ENCODE measurements at places on chromosomes 5 and 9.

GRCh38 chr5:34533582-34534522 is 122.3 kb upstream of the RAI14 start:
- DNase-seq, result no peak

DNA sequence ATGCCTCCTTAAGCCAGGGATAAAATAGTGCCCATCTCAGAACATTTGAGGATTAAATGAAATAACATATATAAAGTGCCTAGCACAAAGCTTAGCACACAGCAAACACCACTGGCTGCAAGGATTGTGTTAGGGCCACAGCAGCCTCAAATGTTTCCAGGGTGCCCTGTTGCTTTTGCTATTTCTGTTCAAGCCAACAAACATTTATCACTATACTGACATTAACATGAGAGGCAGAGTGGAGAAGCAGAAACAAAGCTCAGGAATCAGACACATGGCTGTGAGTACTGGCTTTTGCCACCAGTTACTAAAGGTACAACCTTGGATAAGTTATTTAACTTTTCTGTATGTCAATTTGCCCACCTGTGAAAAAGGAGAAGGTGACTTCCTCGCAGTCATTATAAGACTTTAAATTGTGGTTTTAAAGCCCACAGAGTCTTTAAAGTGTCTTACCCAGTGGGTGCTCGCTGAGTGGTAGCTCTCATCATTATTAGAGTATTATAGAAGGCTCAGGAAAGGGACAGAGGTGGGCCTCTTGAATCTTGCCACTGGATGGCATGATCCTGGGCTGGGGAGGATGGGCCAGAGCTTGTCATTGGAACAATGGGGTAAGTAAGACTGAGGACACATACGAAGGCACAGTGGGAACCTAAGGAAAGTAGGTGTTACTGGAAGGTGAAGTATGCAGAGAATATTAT is 98.2 kb downstream of the MARCHF3 start:
- no peak for DNase-seq

GRCh38 chr5:1513326-1514026 is 10.3 kb downstream of the LPCAT1 start:
- DNase-seq, result no peak

DNA sequence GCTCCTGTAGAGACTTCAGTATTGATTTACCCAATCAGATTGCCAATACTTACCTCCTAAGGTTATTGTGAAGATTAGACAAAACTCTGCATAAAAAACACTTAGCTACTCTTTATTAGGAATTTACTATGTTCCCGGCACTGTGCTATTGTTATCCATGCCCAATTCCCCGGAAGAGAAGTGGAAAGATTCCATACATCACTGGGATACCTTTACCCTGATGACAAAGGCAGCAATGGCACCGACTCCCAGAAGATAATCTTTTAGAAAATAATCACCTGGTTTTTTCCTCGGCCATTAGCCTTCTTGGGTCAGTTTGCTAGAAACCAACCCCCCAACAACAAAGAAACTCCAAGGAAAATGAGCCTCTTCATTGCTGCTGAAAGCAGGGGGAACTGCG is 226.0 kb downstream of the SNX18 start:
- DNase-seq, result no peak

DNA sequence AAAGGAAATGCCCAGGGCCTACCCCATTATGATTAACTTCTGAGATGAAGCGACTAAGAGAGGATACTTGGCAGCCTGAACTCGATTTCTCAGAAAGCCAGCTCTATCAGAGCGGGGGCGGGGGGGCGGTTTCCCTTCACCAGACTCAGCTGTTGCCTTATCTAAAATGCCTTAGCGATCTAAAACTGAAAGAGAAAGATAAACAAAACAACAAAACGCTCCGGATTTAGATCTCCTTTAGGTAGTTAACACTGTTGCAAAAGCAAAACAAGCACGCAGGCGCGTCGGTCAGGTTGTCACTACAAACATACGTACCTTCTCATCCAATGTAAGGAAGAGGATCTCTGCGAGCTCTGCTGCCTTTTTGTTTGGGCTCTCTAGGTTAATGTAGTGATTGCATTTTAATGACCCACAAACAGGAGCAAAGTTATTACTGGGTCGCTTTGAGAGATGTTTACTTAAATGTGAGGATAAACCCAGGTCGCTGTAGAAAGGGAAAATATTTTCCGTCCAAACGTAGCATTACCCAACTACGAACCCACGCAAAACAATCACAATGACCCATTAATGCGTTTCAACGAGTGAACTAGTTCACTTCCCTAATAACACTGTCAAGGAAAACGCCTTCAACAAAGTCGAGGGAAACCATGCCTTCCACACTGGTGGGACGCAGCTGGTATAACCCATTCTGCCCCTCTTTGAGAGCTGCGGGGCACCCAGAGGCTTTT is 982 bp downstream of the EPB41L4A start:
- DNase-seq, result no peak

- DNase-seq, result no peak
Observed at GRCh38 chr9:110742741-110743371, 74.3 kb downstream of the MUSK start.

DNA sequence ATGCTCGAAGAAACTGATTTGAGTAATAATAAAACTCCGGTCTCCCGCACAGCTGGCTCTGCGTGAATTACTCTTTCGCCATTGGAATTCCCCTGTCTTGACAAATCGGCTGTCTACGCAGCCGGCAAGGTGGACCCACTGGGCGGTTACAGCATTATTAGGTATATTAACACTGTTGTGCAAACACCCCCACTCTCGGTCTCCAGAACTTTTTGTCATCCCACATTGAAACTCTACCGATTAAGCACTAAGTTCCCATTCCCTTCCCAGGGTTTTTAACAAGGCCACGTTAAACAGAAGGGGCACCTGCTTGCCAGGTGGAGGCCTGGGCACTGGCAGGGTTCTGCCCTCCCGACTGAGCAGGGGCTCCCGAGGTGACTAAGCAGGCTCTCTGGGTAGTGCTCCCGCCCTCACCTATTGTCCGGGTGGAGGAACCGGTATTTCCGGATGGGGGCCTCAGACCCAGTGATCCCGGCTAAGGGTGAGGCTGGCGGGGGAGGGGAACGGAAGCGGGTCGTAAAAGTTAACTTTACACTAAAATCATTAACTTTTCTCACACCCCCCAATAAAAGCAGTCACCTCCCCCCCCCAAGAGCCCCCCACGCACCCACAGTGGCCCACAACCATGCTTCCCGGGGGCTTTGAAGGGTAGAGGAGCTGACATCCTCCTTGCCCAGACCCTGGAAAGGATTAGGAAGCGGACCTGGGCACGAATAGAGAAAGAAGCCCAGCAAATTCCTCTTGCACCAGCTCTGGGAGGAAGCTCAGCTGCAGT is 53.5 kb upstream of the TJP2 start:
- peak; percentile 84 for DNase-seq

DNA sequence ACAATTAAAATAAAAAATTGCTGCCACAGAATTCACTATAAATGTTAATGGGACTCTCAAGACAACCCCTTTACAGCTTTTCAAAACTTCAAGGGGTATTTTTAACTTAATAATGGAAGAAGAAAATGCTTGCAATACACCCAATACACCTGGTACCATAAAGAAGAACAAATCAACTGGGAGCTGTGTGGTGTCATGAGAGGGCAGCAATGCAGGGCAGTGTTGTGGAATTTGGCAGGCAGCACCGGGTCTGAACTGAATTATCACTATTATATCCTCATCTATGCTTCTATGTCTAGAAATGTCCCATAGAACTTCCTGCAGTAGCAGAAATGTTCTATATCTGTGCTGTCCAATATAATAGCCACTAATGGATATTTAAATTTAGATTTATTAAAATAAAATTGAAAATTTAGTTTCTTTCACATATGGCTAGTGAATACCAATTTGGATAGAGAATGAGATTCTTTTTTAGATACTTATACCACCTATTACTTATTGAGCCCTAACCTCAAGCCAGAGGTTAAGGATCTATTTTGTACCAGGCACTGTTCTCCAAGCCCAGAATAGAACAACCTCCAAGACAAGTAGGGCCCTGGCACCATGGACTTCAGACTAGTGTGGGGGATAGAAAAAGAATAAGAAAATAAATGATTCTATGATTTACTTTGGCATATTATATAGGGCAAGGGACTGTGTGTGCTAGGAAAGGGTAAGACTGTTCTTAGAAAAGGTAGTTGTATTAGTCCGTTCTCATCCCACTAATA is 265.3 kb downstream of the PDE4D start:
- no peak for DNase-seq

DNA sequence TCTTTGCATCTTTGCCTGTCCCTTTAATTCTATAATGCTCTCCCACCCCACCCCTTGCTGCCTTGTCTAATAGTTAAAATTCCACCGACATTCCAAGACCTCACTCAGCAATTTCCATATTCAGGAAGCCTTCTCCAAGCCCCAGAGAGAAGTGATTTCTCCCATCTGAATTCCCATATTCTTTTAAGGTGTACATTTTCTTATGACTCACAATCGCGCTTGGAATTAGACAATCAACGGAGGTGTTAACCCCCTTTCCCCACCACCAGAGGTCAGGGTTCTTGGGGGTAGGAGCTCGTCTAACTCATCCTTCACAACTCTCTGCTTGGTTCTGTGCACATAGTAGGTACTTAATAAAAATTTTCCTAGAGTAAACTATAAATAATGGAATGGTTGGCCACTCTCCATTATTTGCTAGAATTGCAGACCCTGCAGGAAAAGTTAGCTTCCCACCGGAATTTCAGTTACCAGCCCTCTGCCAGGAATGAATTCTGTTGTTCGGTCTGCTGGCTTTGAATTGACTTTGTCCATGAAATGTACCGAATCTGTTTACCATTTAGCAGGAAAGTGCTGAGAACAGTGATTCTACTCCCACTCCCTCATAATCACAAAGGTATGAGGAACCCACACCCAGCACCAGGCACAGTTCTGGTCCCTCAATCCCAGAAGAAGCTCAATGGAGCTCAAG is 5.0 kb downstream of the KCNIP1 start:
- DNase-seq, result no peak

DNA sequence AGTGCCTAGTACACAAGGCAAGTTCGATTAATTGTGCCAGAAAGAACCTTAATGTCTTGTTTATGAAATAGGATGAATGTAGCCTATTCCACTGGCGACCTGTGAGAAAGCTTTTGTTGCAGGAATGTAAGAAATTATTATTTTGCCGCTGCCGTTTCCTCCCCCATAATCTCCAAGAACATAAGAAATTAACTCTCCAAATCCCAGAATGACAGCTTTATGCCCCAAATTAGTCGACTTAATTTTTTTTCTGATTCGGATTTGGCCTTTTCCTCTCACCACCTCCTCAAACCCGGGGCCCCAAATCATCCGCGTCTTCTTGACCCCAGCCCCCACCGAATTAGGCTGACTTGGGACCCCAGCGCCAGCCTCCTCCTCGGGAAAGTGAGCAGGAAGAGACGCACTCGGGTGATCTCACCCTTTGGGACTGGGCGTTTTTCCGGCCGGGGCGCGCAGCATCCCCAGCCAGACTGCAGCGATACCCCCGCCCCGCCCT is 682 bp upstream of the SPTAN1 start:
- no peak for DNase-seq

DNA sequence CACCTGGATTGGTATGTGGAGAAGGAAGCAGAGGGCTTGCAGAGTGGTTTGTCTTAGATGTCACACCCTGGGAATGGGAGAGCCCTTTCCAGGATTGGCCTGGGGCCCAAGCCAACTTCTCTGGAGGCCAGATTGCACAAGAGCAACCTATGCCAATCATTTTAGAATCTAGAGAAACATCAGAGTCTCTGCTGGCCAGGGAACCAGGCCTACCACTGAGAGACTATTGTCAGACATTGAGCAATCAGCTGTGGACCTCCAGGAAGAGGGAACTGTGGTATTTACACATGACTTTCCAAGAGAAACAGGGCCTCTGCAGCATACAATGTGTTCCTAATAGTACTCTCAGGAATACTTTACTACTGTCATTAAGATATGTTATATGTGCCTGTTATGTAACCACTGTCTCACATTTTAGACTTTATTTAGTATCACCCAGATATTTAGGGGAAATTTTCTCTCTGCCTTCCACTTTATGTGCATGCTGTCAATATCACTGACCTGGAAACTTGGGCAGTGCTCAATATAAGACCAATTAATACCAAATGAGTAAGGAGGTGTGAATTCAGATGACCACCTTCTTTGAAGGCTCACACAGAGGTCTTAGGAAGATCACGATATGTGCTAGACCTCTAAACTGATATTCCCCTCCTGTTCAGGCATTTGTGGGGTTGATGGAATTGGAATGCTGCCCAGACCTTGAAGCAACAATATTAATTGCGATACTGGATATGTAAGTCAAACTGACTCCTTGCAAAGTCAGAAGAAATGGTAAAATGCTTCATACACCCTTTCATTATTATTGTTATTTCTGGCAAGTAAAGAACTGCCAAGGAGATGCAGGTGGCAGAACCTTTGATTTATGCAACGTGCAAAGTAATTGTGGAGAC is 20.5 kb upstream of the CCL28 start:
- DNase-seq, result no peak

DNA sequence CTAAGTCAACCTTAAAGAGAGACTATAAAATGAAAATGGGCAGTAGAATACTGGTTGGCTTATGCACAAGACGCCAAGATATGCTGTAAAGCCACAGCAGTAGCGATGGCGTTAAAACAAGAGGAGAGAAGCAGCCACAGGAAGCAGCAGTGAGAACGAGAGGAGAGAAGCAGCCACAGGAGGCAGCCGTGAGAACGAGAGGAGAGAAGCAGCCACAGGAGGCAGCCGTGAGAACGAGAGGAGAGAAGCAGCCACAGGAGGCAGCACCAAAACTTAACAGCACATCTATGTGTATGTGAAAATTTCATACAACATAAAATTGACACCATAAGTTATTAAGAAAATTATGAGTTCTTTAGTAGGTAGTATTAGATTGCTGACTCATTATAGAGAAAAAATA is 2318.6 kb upstream of the ACO1 start:
- DNase-seq, result no peak

GRCh38 chr5:101278917-101279316 is 375.8 kb upstream of the ST8SIA4 start:
- no peak for DNase-seq

DNA sequence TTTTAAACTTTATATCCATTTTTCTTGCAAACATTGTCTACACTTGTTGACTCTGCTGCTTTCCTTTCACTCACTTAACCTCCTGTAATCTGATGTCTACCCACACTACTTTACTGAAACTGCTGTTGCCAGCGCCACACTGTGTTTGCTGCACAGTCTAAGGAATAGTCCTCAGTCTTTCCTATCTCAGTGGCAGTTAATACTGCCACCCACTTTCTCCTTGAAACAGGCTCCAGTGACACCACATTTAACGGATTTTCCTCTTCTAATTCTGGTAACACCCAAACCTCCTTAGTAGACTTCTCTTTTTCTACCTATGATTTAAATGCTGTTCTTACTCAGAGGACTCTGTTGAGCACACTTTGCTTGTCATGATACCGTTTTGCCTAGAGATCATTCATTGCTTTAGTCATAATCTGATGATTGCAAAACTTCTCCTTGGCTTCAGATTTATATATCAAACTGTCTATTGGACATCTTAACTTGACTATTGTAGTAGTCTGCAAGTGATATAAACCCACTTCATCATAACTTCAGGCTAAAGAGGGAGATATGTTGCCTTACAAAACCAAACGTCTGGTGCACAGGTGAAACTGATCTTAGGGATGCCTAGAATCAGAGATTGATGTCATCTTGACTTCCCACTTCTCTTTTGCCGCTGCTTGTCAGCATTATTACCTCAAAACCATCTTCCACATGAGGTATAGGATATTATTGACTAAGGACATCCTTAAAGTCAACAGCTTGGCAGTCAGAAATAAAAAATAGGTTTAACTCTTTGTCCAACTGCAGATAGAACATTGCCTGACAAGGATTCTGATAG is 94.1 kb downstream of the CDC42SE2 start:
- no peak for DNase-seq

GRCh38 chr5:55699041-55699688 is 13.0 kb downstream of the SLC38A9 start:
- DNase-seq, result no peak
